ENCODE measurements at places on chromosomes 2 and 18. TPM values are rescaled to one million over a fixed set of nuclear protein-coding genes. Genes with fewer than 3 reads are reported as not detected.

GRCh38 chr2:195657634-195658540 lies 861 bp downstream of the SLC39A10 start:
- peak; percentile 68 for DNase-seq

- no peak for DNase-seq
Observed at GRCh38 chr2:157875641-157876065, 477 bp downstream of the ACVR1 start.

GRCh38 chr2:187158452-187158851 lies 289.6 kb downstream of the CALCRL start:
- DNase-seq, result no peak

DNA sequence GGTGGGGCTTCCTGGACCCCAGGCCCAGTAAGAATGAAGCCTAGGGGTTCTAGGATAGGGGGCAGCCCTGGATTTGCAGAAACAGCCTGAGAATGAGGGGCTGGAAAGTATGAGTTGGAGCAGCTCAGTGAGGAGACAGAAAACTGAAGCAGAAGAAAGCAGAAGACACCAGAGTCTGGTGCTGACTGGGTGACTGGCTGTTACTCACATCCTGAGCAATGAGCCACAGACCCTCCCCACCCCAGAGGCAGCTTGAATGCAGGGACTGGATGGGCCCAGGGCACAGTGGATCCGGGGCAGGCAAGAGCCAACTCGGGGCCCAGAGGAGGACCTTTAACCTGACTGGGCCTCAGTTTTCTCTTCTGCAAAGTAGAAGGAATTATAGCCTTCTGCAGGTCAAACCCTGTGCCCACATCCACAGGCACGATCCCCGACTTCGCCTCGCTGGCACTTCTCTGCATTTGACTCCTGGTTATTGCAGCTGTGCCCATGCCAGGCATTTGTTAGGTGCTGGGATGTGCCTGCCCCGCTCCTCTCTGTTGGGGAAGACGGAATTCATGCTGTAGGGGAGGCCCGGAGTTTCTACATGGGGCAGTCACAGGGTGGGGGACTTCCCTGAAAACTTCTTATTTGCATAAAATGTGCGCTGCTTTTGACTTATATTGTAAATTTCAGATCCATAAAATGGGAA lies 8.5 kb downstream of the STEAP3 start:
- DNase-seq, result peak; percentile 76

- no peak for DNase-seq
Observed at GRCh38 chr2:122643725-122644329, 888.4 kb downstream of the TSN start.

DNA sequence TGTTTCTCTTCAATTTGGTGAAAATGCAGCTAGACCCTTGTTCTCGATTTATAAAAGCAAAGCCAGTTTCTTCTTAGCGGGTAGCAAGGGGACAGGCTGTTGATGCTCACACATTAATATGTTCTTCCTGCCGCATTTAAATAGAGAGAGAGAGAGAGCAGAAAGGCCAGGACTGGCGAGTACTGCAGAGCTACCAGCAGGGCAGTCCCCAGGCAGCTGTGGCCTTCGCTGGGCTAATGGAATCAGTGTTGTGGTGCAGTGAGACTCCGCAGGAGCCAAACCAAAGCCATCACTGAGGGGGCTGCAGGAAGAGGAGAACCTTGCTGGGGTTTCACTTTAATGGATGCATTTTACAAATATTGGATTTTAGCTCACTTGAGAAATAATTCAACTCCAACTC lies 223.6 kb downstream of the ACTR3 start:
- DNase-seq, result no peak

DNA sequence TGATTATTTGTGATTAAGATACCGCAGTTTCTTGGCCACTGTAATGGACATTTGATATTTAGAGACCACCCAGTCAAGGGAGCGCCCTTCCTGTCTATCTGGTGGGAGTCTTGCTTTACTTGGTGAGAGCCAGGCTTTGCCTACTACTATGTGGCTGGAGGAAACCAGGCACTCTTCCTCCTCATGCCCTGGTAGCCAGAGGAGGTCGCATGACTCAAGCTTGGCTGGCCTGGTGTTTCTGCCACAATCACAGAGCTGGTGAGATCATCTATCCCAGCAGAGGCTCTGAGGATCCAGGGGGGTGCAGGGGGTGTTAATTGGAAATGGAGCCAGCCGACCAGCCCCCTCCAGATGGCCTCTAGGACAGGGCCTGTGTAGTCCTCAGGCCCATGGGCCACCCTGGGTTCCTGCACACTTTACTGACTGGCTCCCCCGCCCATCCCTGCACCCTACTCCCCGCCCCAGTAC lies 46.8 kb upstream of the BIN1 start:
- DNase-seq, result peak; percentile 96

DNA sequence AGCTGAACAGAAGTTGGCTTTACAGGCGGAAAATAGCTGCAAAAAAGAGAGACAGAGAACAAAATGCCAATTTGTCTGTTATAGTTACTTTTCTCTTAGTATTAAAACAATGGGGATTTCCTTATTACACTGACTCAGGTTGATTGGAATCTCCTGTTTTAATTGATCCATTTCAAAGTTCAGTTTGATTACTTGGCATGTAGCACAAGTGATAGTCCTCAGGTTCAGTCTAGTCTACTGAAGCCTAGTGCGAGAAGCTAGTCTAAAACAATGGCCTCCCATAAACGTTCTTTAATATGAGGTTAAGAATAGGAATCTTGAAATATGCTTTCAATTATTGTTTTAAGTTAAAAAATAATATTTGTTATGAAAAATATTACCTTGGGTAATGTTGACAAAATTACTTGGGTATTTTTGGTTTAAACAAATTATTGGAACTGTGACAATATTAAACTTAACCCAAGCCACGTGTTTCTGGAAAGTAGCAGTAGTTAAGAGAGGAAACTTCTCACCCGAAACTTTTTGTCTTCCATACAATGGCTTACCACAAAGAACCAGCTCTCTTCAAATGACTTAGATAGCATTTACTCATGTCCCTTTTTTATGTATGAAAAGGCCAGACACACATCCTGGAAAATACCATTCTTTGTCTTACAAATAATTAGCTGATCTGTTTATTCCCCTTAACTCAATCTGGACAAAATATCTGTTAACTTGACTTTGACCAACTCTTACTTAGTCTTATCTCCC lies 1326.2 kb upstream of the TMEFF2 start:
- DNase-seq, result no peak

DNA sequence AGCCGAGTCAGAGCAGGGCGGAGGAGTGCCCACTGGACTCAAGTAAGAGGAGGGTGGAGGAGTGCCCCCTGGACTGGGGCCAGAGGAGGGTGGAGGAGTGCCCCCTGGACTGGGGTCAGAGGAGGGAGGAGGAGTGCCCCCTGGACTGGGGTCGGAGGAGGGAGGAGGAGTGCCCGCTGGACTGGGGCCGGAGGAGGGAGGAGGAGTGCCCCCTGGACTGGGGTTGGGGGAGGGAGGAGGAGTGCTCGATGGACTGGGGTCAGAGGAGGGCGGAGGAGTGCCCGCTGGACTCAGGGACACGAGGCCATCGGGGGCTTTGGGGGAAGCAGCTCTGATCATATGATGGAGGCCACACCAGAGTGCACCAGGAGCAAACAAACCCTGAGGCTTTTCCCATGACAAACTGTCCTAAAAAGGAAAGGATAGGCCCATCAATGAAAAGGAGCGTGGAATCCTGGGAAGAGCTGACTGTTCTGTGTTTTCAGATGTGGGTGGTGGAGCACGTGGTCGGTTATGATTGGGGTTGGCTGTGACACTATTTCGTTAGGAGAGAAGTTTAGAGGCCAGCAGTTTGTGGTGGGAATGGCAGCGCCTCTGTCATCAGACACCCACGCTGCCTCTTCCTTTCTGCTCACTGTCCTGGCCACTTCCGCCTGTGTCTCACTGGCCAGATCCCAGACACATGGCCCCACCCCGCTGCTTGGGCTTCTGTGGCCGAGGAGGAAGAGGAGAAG lies 24.5 kb upstream of the HPCAL1 start:
- DNase-seq, result peak; percentile 96

The CRYGC gene
- total RNA-seq, result not detected

The TUBB8B gene
- not detected for total RNA-seq

The OTOS gene
- total RNA-seq, result not detected

The TRPM8 gene
- total RNA-seq, result 2.4 TPM

The REG1B gene
- total RNA-seq, result not detected

Data from A172 (cell line).